ENCODE measurements at places on chromosomes 7 and 10.

DNA sequence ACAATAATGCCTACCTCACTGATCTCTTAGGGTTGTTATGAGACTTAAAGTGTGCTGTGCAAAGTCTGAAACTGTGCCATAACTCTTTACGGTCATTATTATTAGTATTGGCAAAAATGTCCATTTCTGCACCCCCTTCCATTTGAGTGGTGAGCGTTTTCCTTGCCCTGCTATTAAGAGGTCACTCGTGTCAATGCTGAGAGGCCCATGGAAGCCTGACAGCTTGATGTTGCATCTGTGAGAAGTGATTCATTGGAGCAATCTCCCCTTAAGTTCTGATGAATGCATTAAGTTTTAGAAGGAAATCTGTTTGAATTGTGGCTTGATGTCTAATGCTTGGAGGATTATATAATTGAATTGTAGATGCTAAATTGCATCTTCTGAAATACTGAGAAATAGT lies 253.3 kb downstream of the FRMD4A start:
- DNase-seq = no peak

- DNase-seq = no peak
These were observed 2.2 kb downstream of the KMT2E start for GRCh38 chr7:105016068-105016708.

DNA sequence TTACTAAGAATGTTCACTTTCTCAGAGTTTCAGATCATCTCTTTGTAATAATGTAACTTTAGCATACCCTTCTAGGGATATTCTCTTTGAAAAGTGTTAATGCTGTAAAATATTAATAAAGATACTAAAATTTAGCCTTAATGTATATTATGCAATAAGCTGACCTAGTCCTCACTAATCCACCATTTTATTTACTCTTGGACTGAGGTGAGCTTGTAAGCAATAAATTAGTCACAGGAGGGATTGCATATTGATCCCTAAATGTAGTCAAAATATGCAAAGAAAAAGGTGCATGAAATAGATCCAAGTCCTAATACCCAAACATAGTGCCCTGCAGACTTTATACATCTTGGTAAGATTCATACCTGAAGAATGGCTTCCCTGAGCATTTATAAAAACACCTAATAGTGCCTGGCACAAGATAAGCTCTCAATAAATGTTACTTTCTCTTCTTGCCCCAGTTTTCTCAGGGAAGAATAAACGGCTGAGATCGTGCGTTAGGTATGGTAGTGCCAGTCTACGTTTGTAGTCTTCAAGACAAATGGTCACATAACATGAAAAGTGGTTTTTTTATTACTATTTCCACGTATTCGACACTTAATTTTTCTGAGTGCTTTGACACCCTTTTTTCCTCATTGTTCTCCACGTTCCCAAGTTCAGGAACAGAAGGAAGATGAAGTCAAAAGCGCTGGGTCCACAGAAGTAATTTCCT lies 14.3 kb downstream of the INSIG1 start:
- no peak for DNase-seq

DNA sequence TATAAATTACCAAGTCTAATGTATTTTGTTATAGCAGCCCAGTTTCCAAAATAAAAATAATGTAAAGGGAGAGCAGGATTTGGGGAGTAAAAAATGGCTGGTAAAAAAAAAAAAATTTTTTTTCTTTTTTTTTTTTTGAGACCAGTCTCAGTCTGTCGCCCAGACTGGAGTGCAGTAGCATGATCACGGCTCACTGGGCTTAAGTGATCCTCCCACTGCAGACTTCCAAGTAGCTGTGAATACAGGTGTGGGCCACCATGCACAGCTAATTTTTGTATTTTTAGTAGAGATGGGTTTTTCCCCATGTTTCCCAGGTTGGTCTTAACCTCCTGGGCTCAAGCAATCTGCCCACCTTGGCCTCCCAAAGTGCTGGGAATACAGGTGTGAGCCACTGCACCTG lies 4.8 kb upstream of the LSM8 start:
- no peak for DNase-seq

DNA sequence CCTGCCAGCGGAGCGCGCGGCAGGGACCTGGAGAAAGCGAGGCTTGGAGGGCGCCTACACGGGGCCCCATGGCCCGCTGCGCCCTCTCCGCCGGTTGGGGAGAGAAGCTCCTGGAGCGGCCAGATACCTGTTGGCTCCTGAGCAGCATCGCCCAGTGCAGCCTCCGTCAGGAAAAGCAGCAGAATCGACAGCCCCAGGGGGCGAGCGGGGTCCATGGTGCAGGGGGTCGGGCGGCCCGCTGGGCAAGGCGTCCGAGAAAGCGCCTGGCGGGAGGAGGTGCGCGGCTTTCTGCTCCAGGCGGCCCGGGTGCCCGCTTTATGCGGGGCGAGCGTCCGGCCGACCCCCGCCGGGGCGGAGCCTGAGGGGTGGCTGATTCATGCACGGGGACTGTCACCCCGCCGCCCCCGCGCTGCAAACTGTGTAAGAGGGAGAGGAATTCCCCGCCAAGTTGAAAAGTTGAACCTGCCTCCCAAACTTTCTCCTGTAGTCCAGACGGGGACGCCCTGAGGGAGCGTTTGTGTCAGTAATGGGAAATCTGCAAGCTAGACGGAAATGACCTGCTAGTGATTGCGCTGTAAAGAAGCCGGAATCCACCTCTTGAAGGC lies at the start of gene TFPI2:
TSS of gene TFPI2 (minus strand) at position 290 of the 605 bp plus-strand sequence. CDS start at position 215, 75 bp downstream.
- DNase-seq = no peak

GRCh38 chr10:128964100-128964403 lies 503.0 kb upstream of the MGMT start:
- no peak for DNase-seq

DNA sequence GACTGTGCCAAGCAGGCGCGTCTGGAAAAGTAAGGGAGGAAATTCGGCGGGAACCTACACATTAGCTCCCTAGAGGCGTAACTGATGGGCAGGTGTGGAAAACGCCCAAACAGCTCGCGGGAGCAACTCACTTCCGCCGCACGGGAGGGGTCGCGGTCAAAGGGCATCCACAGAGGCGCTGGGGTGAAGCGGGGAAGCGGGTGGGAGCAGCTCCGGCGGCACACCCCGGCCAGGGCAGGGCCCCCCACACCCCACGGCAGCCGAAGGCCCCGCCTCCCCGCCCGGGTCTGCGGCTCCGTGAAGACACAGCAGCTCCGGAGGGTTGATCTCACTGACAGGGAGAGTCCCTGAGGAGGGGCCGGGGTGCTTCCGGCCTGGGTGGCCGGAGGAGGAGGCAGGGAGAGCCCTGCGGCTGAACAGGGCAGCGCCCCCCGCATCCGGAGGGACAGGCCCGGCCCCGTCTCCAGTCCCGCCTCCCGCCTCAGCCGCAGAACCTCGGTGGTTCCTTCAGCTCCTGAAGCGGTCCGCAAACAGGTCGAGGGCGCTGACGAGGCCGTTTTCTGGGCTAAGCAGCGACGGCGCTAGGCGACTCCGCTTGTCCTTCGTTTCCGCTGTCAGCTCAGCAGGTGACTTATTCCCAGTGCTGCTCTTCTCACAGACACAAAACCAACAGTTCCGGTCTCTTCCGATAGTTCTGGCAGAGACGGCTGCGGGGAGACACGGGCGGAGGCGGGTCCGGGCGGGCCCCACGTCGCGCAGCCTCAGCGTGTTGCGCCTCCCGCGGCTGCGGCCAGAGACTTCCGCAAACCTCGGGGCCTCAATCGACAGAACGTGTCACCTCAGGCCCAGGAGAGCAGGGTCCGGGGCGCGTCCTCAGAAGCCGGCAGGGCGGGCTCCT lies 276.1 kb downstream of the DNAJB6 start:
- peak; percentile 76 for DNase-seq

GRCh38 chr10:1153805-1154351 lies 97.7 kb downstream of the WDR37 start:
- DNase-seq = no peak

GRCh38 chr10:43073721-43074120 lies 3.1 kb upstream of the RET start:
- no peak for DNase-seq
